Large intestine (tissue), 12 donors: ENCODE measurements at places on chromosomes 4 and X. TPM values are rescaled to one million over a fixed set of nuclear protein-coding genes. Genes with fewer than 3 reads are reported as not detected.
A peak's percentile ranks its signal among the peaks of the same experiment; 100 is the strongest.

The NR3C2 gene
- 6.8 TPM for polyA plus RNA-seq

The PFKFB1 gene
- polyA plus RNA-seq = 0.63 TPM

The SHROOM4 gene
- polyA plus RNA-seq = 4.5 TPM

The HTRA3 gene
- polyA plus RNA-seq = 15.5 TPM

The HSFX2 gene
- not detected for polyA plus RNA-seq

The NLGN4X gene
- polyA plus RNA-seq = 7.2 TPM

The DCAF12L2 gene
- polyA plus RNA-seq = 0.57 TPM

The NEXMIF gene
- polyA plus RNA-seq = 0.84 TPM

DNA sequence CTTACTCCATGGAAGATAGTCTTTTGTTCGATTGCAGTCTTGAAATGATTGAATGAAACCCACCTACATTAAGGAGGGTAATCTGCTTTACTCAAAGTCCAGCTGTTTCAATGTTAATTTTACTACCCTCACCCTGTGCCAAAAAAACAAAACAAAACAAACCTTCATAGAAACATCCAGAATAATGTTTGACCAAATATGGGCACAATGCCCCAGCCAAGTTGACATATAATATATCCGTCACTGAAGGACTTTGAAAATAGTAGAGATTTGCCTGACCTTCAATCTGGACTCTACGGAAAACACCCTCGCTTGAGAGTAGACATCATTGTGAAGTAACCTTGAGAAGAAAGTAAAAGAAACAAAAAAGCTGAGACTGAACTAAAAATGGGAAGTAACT lies 550.5 kb upstream of the SMIM31 start:
- no peak for DNase-seq

- no peak for DNase-seq
Observed at GRCh38 chr4:2449511-2450392, 19.2 kb upstream of the RNF4 start.

DNA sequence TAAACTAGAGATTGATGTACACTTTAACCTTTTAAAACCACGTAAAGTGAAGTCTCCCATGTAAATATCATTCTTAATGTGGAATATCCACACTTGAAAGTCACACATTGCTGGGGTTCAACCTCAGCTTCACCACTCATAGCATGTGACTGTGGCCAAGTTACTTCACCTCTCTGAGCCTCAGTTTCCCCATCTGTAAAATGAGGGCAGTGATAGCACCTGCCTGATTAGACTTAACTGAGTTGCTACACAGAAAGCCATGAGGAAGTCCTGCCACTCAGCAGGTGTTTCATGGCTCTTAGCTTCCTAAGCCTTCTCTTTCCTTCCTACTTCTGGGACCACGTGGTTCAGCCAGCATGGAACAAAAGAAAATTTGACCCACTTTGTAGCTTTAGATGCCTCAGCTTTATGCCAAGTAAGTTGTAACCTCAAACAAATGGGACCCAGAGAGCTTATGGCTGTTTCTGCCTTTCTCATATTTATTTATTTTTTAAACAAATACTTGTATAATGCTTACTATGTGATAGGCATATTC lies 277.3 kb upstream of the KLF3 start:
- DNase-seq = peak; percentile 41

DNA sequence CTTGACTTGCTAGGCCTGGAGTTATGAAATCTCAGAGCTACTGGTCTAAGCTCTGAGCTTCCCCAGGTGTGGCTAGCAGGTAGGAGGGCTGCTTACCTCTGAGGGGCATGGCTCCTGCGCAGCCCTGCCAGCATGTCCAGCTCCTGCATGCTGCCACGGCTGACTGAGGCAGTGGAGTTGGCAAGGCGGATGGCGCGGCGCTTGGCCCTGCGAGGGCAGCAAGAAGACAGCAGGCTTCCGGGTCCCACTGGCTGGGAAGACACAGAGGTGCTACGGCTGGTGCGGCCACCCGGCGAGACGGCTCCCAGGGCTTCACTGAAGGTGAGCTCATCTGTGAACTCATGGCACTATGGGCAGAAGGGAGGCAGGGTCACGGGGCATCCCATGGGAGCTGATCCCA lies 5.7 kb downstream of the KCND1 start:
- no peak for DNase-seq

GRCh38 chr4:137768196-137768595 lies 235.9 kb upstream of the PCDH18 start:
- no peak for DNase-seq

- peak; percentile 31 for DNase-seq
Observed at GRCh38 chr4:82851885-82852750, 38.8 kb downstream of the SEC31A start.

GRCh38 chr4:69096810-69097209 lies 536 bp downstream of the UGT2B7 start:
- DNase-seq = peak; percentile 35

DNA sequence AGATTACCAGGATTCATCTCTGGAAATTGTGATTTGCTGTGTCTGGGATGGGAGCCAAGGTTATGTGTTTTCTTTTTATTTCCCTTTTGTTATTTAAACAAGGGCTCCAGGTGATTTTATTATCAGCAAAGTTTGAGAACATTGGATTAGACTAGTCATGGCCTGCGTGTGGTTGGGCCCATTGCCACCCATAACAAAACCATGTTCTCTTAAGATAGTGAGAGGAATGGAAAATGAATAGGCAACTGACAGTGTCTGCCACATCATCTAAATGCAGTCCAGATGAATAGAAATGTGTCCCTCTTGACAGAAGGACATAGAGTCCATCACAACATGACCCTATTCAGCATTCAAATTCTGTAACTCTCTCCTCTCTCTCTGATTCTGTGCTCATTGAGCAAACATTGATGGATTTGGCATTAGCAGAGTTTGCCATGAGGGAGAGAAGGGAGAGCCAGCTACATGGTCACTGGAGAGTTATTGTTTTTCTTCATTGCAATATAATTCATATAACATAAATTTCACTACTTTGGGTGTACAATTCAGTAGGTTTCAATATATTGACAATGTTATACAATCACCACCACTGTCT lies 11.7 kb downstream of the XK start:
- DNase-seq = no peak

DNA sequence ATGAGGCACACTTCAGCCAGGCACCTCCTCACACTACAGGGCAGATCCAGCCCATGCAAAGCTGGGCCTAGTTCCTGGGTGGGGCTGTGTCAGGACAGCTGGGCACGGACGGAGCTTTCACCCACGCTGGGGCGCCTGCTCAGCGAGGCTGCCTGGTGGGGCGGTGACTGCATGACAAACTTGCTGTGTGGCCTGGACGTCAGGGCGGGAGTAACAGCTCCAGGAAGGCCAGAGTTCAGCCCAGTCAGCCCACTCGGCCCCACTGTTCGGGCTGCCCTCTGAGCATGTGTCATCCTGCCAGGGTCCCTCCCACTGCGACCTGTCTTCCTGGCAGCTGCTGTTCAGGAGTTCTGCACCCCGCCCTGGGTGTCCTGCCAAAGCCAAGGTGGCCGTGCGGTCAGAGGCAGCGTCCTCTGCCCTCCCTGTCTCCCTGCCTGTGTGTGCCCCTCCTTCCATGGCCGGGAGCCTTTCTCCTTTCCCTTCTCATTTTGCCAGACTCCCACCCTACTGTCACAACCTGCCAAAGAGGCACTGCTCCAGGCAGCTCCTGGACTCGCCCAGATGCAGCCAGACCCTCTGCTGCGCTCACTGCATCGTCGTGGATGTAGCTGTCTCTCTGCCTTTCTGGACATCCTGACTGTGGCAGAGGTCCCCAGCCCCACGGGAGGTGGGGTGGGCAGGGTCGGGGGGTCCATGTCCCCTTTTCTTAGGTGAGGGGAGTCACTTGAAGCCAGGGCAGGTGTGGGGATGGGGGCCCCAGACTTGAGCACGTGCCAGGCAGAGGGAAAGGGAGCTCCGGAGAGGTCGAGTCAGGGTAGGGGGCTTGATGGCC lies 33.0 kb upstream of the KIAA0232 start:
- DNase-seq = peak; percentile 94

DNA sequence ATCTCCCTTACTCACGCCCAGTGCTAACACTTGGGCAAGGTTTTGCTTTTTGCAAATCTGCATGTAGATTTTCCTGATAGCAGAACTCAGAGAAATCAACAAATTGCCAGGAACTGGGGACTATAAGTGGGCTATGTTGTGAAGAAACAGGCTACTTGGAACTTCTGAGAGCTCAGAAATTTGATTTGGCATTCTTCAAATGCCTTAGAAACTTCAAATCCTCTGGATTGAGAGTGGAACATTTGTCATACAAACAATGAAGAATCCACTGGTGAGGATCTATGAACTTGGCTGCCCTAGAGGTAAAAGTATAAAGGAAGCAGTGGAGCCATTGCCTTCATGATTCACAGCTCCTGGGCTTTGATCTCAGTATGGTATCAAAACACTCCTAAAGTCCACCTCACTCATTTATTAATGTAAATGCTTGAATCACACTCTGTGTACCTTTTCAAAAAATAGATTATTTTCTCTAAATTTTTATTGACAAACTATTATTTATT lies 126.0 kb downstream of the GLRA3 start:
- no peak for DNase-seq

- DNase-seq = no peak
Observed at GRCh38 chrX:38236901-38237615, 16.4 kb upstream of the SRPX start.

- peak; percentile 54 for DNase-seq
Observed at GRCh38 chr4:15703439-15703838, 574 bp downstream of the BST1 start.

DNA sequence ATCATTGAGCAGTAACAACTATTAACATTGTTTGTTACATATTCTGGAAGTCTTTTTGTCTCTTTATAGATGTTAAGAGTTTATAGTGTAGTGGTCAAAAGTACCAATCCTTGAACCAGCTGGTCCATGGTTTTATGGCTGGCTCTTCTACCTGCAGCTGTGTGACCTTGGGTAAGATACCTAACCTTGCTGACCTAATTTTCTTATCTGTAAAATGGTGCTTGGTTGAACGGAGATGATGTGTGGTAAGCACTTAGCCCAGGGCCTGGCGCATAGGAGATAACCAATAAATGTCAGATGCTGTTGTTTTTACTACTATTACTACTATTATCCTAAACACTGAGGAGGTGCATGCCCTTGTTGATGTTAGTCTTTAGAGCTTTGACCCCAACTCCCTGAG lies 116.6 kb downstream of the TMEM164 start:
- no peak for DNase-seq

DNA sequence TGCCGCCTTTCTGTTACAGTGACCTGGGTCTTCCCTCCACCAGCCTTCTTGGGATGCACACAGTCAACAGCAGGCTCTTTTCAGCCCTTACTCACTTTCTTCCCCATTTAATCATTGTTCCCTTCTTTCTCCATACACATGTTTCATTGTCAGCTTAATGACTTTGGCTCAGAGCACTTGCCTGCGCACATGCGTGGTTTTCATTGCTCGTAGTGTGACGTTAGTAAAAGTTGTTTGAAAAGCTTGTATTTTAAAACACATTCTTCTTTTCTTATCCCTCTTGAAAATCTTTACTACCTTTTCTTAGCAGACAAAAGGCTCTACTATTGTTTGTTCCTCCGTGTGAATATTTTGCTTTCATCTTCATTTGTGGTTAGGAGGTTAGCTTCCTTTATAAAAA lies 19.7 kb upstream of the SCOC start:
- DNase-seq = no peak

DNA sequence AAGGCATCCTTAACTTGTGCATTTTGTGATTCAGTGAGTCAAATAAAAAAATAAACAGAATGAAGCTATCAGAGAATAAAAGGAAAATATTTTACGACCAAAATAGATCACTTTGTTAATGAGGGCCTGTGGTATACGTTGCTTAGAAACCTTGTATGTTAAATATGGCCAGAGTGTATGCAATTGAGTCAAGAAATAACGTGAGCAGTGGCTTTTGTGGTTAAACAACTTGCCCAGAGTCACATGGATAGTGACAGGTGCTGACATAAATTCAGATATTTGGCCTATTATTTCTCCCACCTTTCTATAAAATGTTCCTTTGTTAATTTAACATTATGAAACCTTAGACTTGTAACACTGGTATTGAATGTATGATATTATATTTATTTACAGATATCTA lies 393.4 kb downstream of the PABPC4L start:
- no peak for DNase-seq

GRCh38 chr4:3879681-3880614 lies 113.8 kb downstream of the ADRA2C start:
- no peak for DNase-seq

- peak; percentile 82 for DNase-seq
Observed at GRCh38 chr4:10461091-10461849, 4.0 kb upstream of the ZNF518B start.

DNA sequence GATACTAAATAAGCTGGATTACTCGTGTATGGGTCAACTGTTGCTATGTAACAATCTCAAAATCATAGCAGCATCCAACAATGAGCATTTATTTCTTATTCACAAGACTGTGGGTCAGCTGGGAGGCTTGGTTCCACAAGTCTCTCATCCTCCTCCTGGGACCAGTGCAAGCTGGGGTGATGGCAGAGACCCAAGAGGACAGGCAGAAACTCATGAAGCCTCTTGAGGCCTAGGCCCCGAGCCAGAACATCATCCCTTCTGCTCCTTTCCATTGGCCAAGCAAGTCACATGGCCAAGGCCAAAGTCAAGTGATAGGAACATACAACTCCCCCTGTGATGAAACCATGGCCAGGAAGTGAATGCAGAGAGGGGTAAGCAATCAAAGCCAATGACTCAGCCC lies 422.1 kb downstream of the BCOR start:
- no peak for DNase-seq

DNA sequence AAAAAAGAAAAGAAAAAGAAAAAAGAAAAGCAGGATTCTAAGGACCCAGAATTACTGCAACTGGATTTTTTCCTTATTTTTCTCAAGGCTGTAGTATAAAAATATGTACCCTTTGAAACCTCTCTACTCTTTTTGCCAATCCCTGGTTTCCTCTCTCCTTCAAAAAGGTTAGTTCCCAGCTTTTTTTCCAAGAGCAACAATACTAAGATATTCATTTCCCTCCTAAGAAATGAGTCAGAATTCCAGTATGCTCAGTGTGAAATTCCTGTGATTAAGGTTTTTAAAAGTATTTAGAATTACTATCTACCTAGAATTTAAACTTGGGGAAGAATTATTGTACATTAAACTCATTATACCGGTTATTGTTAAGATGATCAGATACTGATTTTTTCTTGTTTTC lies 22.0 kb downstream of the SMIM14 start:
- DNase-seq = no peak

DNA sequence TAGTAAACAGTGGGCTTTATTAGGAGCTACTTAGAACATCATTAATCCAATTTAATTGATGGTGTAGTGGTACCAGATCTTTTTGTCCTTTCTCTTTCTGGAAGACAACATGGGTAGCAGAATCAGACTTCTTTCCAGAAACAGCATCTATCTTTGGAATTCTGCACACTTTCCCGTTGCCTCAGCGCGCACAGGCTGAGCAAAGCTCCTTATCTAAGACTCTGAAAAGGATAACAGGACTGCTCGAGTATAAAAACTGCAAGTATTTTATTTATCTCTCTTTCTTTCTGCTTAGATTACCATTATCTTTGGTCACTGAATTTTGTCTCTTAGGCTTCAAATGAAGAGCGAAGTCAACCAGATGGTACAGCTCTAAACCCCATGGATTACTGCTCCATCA lies 191.7 kb downstream of the DHX15 start:
- DNase-seq = no peak
